ENCODE measurements at places on chromosomes 6 and 20.
A peak's percentile ranks its signal among the peaks of the same experiment; 100 is the strongest.

- no peak for DNase-seq
Observed at GRCh38 chr6:110366256-110366655, 8.1 kb upstream of the METTL24 start.

GRCh38 chr20:38412877-38413577 is 22.1 kb downstream of the SNHG17 start:
- no peak for DNase-seq

DNA sequence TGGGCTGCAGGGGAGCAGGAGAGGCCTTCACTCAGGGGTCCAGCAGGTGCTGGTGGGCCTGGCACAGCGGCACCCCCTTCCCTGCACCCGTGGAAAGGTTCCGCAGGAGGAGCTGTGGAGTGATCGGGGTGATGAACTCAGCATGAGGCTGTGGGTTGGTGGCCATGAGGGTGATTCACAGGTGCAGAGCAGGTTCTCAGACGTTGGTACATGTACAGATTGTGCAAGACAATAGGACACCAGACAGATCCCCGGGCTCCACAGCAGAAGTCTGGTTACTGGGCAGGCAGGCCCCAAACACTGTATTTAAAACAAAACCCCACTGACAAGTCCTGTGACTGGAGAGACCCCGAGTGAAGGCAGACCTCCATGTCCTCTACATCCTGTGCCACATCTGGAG is 151.6 kb upstream of the CDH4 start:
- no peak for DNase-seq

- no peak for DNase-seq
Observed at GRCh38 chr6:91213229-91213901, 626.5 kb upstream of the MAP3K7 start.

DNA sequence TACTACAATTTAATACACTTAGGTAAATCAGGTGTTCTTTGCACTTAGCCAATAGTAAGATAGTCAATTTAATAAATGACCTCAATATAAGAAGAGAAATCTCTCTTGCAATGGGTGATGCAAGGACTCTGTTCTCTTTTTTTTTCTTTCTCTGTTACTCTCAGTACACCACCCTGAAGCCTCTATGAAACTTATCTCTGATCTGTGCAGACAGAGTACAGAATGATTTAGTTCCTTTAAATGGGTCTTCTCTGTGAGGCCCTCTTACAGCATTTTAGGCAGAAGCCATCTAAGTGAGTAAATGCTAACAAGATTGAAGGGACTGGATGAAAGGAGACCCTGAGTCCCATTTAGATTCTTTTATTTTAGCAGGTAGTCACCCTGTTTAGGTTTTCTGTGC is 312.8 kb downstream of the RFPL4B start:
- no peak for DNase-seq

DNA sequence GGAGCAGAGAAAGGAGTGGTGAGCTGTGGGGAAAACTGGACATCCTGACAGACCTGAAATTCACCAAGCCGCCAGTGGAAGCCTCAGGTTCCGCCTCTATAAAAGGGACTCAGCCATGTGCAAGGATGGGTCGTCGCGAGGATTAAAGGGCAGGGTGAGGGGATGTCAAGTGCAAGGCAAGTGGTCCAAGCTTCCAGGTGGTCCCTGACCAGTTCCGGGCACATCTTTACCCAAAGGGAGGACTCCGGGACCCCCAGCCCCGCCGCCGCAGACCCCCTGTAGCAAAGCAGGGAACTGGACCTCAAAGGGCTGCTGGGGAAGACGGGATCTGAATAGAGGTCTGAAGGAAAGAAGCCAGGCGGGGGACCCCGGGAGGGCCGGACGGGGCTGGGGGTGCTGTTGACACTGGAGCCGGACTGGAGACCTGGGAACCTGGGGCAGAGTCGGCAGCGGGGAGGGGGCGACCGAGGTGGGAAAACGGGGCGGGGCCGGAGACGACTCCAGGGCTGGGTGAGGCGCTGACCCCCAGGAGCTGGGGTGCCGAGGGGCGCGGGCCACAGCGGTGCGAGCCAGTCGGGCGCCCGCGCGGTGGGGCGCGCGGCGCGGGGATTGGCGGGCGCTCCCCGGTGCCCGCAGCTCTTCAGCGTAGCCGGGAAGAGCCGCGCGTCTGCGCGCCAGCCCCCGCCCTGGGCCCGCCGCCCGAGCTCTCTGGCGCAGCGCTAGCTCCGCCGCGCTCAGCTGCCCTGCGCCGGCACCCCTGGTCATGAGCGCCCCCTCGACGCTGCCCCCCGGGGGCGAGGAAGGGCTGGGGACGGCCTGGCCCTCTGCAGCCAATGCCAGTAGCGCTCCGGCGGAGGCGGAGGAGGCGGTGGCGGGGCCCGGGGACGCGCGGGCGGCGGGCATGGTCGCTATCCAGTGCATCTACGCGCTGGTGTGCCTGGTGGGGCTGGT is at the start of gene SSTR4:
Gene SSTR4 (plus strand): TSS at position 592 of the 951 bp plus-strand sequence. CDS start 172 bp downstream, at position 764.
- DNase-seq, result no peak

- no peak for DNase-seq
Observed at GRCh38 chr20:58017970-58018530, 210.4 kb downstream of the ANKRD60 start.

DNA sequence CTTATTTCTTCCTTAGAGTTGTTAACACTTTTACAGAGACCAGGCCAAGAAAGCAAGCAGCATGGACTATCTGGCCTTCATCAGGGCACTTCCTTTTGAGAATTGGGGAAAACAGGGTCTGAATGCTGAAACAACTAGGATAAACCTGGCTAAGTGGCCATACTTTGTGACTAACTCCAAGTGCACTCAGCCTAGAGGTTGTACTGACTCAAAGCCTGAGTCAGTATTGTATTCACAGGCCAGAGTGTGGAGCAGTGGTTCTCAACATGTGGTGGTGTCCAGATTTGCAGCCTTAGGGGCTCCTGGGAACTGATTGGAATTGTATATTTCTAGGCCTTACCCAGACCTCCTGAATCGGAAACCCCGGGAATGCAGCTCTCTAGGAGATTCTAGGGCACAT is 20.1 kb downstream of the SEC23B start:
- DNase-seq, result peak; percentile 7

DNA sequence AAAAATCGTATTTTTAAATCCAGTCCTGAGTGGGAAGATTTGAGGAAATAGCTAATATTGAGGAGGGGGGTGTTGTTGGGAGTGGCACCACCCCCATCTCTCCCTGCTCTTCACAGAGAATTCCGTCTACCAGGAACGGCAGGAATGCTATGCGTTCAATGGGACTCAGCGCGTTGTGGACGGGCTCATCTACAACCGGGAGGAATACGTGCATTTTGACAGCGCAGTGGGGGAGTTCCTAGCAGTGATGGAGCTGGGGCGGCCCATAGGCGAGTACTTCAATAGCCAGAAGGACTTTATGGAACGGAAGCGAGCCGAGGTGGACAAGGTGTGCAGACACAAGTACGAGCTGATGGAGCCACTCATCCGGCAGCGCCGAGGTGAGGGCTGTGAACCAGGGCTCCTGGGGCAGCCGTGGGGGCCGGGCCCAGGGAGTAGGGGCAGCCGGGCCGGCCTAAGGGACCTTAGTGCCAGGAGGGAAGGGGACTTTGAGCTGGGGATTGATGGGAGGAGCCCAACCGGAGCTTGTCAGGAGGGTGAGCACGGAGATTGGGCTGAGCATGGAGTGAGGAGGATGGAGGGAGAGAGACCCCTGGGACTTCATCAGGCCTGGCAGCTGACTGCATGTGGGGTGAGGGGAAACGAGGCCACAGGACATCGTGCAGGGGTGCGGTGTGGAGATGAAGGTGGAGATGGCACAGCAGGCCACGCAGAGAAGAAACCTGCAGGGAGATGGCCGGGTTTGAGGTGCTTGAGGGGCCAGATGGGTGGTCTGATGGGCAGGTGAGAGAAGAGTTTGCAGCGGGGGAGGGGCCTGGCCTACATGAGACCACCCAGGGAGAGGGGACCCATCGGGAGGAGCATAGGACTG is 41.3 kb downstream of the HLA-DPB1 start:
- DNase-seq, result peak; percentile 22

DNA sequence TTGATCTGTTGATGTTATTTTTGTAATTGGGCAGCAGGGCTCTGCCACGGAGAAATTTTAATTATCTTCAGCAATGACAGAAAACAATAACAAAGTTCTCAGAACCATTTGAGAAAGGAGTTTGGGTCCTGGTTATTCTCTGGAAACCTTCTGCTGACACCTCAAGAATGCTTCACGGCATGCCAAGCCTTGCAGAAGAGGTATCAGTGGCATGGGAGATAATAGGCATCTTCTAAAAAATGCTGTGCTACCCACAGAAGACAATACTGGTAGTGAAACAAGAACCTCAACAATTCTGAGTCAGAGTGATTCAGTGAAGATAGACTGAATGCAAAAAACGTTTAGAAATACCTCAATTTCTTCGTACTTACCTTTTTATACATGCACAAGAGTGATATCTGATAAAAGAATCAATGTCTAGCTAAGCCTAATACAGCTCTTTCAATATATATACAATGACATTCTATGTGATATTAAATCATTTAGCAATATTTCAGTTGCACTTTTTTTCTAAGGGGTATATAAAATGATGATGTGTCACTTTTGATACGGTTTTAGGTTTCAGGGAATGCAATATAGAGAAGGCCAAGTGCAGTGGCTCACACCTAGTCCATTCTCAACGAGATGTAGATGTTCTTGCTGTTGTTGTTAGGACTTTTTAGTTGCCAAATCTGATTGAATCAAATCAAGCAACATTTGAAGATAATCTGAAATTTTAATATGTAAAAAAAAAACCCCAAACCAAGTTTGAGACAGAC is 110.4 kb upstream of the COL21A1 start:
- peak; percentile 55 for DNase-seq

- DNase-seq, result no peak
Observed at GRCh38 chr6:110881546-110882273, 7.1 kb downstream of the AMD1 start.

- DNase-seq, result no peak
Observed at GRCh38 chr20:51310216-51310615, 232.3 kb downstream of the NFATC2 start.

DNA sequence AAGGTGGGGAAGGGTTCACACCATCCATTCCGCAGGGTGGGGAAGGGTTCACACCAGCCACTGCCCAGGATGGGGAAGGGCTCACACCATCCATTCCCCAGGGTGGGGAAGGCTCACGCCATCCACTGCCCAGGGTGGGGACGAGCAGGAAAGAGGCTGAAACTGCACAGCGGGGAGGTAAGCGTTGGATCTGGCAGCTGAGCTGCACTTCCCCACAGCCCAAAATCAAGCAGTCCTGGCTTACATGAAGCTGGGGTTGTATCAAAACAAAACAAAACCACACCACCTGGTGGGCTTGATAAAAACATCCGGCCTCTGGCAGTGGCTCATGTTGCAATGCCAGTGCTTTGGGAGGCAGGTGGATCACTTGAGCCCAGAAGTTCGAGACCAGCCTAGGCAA is 268.5 kb downstream of the TAF4 start:
- peak; percentile 53 for DNase-seq

DNA sequence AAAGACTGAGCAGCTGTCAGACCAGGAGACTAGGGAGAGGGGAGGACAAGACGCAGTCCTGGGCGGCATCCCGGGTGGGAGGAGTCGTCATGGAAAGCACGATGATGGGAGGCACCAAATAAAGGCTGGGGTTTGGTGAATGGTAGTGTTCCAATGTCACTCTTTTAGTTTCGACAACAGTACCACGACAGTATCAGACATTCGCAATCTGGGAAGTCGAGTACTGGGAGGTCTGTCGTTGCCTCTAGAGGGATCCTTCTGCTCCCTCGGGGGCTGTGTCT is 32.1 kb downstream of the PSMG4 start:
- no peak for DNase-seq

DNA sequence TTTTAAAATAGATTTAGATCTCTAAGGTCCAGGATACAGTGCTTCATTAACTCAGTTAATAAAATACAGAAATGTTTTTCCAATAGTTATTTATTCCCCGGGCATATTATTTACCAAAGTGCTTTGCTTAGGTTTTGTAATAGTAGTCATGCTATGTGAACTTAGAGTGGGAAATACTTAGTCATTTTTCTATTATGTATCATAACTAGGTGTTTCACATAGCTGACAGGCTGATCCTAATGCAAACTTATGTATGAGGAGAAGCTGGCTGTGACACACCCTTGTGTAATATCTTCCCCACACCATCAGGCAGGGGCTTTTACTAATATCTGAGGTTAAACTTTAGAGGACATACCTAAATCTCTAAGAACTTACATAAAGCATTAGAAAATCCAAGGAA is 277.7 kb upstream of the RIMS1 start:
- no peak for DNase-seq

DNA sequence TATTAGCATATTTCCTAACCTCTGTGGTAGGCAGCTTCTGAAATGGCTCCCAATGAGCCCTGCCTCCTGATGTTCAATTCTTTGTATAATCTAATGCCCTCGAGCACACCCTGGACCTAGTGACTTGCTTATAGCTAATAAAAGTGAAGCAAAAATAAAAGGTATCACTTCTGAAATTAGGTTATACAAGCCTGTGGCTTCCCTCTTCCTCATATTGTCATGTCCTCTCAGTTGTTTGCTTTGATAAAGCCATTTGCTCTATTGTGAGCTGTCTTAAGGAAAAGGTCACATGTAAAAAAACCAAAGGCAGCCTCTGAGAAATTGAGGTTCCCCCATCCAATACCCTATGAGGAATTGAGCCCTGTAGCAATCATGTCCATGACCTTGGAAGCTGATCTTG is 442.1 kb upstream of the ADGRB3 start:
- DNase-seq, result no peak

DNA sequence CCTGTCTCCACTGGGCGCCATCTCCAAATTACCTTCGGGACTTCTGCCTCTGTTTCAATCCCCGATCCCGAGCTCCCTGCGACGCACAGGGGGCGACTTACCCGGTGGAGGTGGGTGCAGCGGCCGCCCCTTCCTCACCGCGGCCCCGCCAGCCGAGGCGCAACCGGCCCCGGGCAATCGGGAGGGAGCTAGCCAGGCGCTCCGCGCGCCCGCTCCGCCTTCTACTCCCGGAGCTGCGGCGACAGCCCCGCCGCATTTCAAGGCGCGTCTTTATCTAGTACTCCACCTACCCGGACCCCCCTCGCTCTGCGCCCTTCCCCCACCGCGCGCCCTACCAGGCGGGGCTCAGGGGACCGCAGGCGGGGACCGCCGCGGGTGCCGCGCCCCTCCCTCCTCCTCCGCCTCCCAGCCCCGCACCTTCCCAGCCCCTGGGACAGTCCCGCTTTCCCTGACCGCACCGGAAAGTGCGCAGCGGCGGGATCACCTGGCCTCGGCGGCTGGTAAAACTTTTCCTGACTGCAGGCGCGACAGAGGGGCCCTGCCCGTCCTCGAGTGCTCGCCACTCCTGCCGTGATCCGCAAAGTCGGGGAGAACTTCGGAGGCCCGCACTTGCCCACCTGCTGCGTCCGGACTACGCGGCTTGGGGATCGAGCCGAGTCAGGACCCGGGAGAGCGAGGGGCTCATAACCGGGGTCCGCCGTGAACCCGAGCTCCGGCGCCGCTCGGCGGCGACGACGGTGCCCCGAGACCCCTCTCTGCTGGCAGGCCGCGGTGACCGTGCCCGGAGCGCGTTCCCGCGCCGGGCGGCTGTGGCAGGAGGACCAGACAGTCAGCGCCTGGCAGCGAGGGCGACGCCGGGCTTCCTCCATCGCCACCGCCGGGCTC is 8.0 kb upstream of the NKX2-2 start:
- no peak for DNase-seq

GRCh38 chr6:75368151-75368779 is 83.7 kb upstream of the TMEM30A start:
- DNase-seq, result peak; percentile 48

- peak; percentile 92 for DNase-seq
Observed at GRCh38 chr6:56954403-56955170, at the start of gene BEND6. BEND6 (plus strand) TSS chr6:56955107; CDS start chr6:56981811, 26,704 bp downstream.
